OCI-M1 (cell line): ENCODE measurements at places on chromosomes 2 and 18.

DNA sequence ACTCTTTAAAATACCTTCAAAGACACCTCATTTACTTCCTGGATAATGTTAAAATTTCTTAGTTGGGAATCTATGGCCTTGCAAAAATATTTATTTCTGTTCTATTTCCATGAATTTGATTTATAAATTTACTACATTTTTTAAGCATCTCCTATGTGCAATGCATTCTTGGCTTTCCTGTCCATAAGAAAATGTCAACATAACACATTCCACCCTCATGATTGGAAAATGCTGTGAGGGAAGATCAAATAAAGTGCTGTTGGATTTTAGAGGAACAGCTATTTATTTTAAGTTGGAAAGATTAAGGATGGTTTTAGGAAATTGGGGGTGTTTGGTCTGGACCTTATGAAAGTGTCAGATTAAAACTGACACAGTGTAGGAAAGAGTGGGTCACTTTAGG, 45.4 kb upstream of the MC4R start:
- DNase-seq: no peak

GRCh38 chr2:32617599-32618189, 10.2 kb upstream of the TTC27 start:
- no peak for DNase-seq

- no peak for DNase-seq
Measured at GRCh38 chr2:237453671-237454070, 33.4 kb upstream of the MLPH start.

GRCh38 chr2:187566712-187567111, 12.5 kb upstream of the TFPI start:
- no peak for DNase-seq

DNA sequence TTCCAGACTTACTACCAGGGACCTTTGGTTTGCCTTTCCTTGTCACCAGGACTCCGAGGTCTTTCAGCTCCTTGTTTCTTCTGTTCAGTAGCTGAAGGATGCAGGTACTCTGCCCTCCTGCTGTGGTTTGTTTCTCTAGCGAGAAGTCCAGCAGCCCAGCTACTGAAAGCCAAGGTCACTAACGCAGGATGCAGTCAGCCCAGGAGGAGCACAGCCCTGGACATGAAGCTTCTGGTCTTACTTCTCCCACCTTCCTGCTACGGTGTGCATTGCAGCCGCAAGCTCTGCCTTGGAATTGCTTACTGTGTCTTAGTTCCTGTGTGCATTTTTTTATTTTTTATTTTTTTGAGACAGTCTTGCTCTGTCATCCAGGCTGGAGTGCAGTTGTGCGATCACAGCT, 62.4 kb downstream of the DGKD start:
- no peak for DNase-seq

GRCh38 chr2:190532581-190532980, 1.9 kb downstream of the NEMP2 start:
- no peak for DNase-seq

DNA sequence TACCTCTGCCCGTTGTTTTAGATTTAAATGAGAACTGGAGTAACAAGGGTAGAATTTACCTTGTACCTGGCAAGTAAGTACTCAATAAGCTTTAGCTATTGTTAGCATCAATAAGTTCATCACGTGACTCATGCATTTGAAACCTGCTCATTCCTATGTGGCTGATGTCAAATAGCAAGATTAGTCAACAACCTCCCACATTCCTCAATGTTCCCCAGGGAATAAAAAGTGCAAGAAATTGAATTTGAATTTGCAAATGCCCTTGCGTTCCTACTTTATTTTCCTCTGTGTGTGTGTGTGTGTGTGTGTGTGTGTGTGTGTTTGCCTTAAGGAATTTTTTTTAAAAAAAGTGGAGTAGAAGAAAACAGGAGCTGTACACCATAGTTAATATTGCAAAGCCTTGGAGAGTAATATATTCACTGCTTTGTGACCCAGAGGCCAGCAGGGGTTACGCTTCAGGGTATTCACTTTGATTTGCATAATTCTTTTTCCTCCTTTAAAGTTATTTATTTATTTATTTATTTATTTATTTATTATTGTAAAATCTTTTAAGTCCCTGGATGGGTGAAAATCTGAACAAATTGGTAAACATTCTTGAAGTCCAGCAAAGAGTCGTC, 43.9 kb upstream of the DNAH7 start:
- no peak for DNase-seq

GRCh38 chr18:44392933-44393332, 287.8 kb upstream of the SETBP1 start:
- no peak for DNase-seq

GRCh38 chr18:32629981-32630700, 142.7 kb downstream of the KLHL14 start:
- no peak for DNase-seq

GRCh38 chr2:168348076-168348475, 100.7 kb upstream of the STK39 start:
- peak; percentile 57 for DNase-seq

DNA sequence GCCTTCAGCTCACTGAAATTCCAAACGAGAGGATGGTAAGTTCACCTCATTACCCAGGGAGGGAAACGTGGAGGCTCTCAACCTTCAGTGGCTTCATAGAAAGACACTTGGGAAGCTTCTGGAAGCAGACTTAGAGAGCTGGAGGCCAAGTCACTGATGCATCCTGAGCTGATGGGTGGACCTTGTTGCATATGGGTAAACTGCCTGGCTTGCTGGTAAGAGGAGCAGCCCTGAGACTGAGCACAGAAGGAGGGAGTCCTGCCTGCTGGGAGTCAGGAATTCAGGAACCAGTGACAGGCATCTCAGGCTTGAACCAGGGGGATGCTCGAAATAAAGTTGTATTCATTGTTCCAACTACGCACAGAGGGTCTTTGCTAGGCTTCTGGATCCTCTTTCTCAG, 66.5 kb upstream of the NPAS2 start:
- no peak for DNase-seq

GRCh38 chr2:236628256-236628901, 58.8 kb downstream of the ACKR3 start:
- no peak for DNase-seq

DNA sequence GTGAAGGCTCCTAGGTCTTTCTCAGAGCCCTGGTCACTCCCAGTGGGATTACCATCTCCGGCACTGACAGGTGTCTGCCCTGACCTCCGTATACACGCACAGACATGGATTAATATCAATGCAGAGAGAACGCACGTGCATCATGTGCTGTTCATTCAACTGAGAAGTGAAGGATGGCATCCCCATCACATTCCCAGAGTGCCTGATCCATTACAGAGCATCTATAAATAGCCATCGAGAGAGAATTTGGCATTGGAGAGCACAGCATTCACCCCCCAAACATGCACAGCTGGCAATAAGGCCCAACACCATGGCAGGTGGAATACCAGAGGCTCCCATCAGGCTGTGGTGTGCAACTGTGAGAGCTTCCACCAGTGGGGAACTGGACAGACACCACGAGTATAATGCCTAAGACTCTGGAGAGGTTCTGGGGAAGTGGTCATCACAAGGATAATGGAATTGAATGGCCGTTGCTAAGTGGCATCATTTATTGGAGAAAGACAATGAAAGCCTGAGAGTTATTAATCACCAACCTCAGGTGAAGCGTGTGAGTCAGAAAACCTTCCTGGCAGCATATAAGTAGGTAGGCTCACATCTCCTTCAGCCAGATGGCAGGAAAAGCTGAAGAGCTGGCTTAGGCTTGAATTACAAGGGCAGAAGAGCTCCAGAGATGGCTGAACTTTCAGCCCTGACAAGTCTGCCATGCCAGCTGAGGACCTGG, 244.5 kb upstream of the ID2 start:
- no peak for DNase-seq

GRCh38 chr2:78065366-78065765, 543.2 kb upstream of the LRRTM4 start:
- no peak for DNase-seq

GRCh38 chr2:215848698-215849097, 164.7 kb downstream of the MREG start:
- no peak for DNase-seq

DNA sequence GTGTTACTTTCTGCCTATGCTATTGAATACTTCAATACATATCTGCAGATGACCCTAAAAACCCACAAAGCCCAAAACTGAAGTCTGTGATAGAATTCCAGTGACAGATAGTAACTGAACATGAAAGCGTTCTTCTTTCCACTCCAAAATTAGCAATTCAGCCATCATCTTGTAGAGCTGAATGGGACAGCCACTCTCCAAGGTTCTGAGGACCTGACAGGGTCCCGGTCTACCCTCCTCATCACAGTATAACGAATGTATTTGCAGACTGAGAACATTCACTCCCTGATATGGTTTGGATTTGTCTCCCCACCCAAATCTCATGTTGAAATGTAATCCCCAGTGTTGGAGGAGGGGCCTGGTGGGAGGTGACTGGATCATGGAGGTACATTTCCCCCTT, 189.5 kb downstream of the MTCL1 start:
- no peak for DNase-seq

DNA sequence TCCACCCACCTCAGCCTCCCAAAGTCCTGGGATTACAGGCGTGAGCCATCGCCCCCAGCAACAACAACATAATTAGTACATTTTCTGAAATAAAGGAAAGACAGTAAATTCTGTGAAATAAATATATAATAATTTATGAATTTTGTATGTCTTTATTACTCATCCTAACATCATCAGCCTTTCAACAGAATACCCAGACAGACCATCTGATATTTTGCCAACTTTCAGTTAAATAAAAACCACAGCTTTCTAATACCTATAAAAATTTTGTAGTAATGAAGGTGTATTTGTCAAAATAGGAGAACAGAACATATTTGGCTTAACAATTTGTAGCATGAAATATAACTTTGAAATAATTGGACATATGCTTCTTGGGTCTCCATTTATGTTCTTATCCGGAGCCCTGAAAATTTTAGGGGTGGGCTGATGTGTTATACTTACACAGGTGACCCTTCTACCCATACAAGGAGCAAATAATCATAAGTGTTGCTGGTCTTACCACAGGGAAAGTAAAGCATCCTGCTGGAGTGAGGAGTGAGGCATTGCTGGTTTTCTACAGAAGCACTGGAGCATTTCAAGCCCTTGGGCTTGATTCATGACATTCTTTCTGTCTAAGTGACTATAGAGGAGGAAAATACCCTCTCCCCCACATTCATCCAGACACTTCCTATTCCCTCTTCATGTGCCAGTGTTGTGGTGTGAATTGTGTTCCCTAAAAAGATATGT, 99.3 kb downstream of the SPOPL start:
- DNase-seq: no peak

GRCh38 chr2:55088400-55088799, 38.1 kb upstream of the RTN4 start:
- DNase-seq: no peak

- no peak for DNase-seq
Measured at GRCh38 chr2:144501118-144501517, 18.8 kb downstream of the ZEB2 start.

DNA sequence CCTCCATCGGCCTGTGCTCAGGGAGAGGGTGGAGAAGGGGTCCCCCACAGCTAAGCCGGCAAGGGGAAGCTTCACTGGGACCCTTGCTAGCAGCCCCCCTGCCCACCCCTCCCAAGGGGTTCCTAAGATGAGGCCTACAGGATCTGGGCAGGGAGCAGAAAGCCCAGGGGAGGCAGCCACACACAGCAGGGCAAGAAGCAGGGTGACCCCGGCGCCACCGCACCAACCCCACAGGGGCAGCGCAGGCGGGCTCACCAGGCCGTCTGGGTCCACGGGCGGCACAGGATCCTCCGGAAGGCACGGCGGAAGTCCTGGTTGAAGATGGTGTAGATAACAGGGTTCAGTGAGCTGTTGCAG, 1.8 kb downstream of the ADRA2B start:
- DNase-seq: no peak

DNA sequence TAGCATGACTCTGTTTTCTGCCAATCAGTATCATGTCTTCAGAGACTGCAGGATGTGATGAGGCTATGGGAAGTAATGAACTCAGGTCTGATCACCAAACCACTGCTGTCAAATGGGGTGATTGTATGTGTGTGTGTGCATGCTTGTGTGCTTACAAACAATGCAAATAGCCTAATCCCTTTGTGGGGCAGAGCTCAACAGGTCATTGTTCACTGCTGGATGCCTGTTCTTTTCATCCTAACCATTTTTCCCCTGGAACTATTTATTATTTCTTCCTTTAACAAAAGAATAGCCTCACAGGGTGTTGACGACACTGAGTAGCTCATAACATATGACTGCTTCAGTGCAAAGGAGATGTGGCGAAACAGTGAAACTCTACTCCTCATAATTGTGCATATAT, 55.9 kb downstream of the NXPH2 start:
- no peak for DNase-seq

GRCh38 chr2:233993461-233993860, 57.0 kb upstream of the SPP2 start:
- no peak for DNase-seq

DNA sequence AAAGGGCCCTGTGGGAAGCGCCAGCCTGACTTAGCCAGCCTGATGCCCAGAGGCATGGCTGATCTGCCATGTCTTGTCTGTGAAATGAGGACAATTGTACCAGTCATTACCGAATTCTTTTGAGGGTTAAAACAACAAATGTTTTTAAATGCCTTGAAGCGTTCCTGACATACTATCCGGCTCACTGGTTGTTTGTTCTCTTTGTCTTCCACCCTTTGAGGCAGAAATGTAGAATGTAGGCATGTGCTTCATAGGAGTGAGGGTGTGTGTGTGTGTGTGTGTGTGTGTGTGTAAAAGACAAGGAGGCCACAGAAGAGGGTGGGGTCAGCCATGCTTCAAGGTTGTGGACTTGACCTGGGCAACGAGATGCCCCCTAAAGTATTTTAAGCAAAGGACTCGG, 35.5 kb downstream of the TGFBRAP1 start:
- no peak for DNase-seq

GRCh38 chr2:145431181-145431951, 911.4 kb upstream of the ZEB2 start:
- no peak for DNase-seq

GRCh38 chr2:74532222-74532621, 2.5 kb downstream of the HTRA2 start:
- DNase-seq: peak; percentile 39
